ENCODE measurements at places on chromosomes 4 and X. TPM values are rescaled to one million over a fixed set of nuclear protein-coding genes. Genes with fewer than 3 reads are reported as not detected.

Gene TNIP3
- not detected for total RNA-seq

Gene TBC1D8B
- 5.8 TPM for total RNA-seq

DNA sequence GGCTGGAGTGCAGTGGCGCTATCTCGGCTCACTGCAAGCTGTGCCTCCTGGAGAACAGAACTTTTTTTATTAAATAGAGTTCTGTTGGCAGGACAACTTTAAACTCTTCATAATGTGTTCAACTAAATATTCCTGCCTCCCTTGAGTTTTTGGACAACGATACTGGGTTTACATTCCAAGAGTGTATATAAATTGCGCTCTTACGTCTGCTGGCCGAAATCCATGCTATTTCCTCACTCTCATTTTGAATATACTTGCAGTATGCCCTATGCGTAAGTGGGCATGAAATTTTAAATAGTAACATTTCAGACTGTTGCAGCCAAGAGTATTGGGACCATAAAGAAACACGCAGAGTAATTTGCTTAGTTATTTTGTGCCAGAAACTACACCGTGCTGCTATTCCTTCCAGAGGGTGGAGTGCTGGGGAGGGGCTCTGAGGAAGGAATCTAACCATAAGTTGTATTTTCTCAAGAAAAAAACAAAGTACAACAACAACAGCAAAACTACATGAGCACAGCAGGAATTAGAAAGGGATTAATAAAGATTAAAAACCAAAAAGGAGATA lies 480.0 kb downstream of the NLGN4X start:
- H3K27me3 ChIP-seq: no peaks in the 10 kb centered on the region
- no peak overlapping the region for H3K4me3 ChIP-seq
- H3K27ac ChIP-seq: no peak overlapping the region
- H3K4me1 ChIP-seq: no peaks in the 10 kb centered on the region
- no peaks in the 10 kb centered on the region for H3K36me3 ChIP-seq

DNA sequence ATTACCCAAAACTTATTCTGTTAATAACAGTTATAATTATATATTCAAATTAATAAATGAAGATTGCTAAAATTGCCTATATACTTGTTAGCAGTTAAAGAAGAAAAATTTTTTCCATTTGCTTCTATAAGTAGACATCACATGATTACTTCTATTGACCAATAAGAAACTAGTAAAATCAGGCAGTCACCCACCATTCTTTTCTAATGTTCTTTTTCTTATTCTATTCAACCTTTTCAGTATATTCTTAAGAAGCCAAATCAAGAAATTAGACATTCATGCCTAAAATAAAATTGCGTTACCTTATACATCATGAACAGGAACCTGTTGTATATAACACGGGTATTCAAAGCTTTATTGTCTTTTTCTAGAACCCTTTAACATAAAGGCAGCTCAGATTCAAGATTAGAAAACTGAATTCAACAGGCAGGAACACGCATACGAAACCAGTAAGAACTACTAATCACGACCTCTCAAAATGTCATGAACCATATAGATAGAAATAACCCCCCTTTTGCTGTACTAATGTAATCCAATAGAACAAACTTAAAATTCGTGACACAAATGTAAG lies 568.1 kb upstream of the DIPK2B start:
- no peak overlapping the region for H3K4me3 ChIP-seq
- H3K36me3 ChIP-seq: peaks cover 3% of the 10 kb centered on the region
- DNase-seq: no peak
- no peaks in the 10 kb centered on the region for H3K27me3 ChIP-seq

GRCh38 chr4:185201977-185202962 lies 1.5 kb downstream of the CFAP97 start:
- DNase-seq: no peak
- peak overlapping the region; percentile 69 for H3K27ac ChIP-seq
- H3K4me3 ChIP-seq: peak overlapping the region; percentile 93
- H3K27me3 ChIP-seq: peaks cover 26% of the 10 kb centered on the region
- peaks cover 3% of the 10 kb centered on the region for H3K36me3 ChIP-seq
- peaks cover 32% of the 10 kb centered on the region for H3K4me1 ChIP-seq

GRCh38 chrX:15856222-15856587 lies 1.6 kb upstream of the AP1S2 start:
- no peak overlapping the region for H3K27ac ChIP-seq
- H3K4me3 ChIP-seq: peak overlapping the region; percentile 86
- peaks cover 19% of the 10 kb centered on the region for H3K36me3 ChIP-seq

Gene PCDH10
- total RNA-seq: 13.9 TPM

GRCh38 chr4:185950891-185951290 lies 118.1 kb upstream of the TLR3 start:
- H3K4me1 ChIP-seq: peaks cover 16% of the 10 kb centered on the region
- no peak for DNase-seq
- H3K27ac ChIP-seq: no peak overlapping the region
- H3K27me3 ChIP-seq: no peaks in the 10 kb centered on the region
- H3K4me3 ChIP-seq: no peak overlapping the region
- H3K36me3 ChIP-seq: no peaks in the 10 kb centered on the region

DNA sequence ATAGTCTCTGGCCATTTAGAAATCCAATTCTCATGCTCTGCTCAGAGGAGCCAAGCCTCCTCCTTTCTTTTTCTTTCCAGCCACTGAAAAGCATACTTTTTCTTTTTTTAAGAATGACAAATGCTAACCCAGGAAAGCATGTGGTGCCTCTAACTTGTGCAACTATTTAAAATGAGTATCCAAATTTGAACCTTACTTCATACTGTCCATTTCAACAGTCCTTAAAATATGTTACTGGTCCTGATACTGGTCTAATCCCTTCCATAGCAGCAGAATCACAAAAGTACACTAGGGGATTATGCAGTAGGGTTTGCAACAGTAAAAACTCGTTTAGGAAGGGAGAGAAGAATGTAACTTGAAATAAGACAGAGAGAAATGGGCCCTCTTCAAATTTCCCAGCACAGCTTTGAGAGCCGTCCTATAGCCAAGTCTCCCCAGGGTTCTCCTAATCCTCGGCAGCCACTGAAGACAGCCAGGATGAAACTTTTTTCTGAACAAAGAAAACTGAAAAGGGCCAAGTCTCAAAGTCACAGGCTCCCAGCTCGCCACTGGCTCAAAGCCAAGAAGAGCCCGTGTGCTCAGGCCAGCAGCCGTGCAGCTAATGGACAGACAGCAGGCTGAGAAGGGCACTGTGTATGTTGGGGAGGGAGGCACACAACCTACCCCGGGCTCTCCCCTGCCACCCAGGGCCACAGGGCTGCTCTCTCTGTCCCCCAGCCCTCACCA lies 39.5 kb downstream of the GPC4 start:
- H3K27me3 ChIP-seq: no peaks in the 10 kb centered on the region
- DNase-seq: no peak
- H3K27ac ChIP-seq: peak overlapping the region; percentile 90
- 0 out of 2 replicates have a peak, but pooled peaks cover 3% of the 10 kb centered on the region for H3K36me3 ChIP-seq
- H3K4me1 ChIP-seq: peaks cover 81% of the 10 kb centered on the region

Gene MAGEA11
- total RNA-seq: not detected

DNA sequence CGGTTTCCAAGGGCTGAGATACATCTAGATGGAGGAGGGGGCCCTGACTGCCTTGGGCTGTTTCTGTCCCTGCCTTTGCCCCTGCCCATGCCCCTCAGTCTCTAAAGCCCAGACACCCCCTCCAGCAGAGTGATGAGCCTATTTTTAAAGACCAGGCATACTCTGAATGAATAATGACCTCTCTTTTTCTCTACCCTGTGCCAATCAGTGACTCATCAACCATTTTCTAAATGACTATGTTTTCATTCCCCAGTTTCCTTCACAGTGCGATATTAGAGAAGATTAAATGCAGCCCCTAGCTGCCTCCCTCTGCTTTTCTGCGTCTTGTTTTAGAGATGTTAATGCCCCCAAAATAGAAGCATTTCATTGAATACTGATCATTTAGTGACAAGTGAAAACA lies 15.5 kb upstream of the NHS start:
- no peaks in the 10 kb centered on the region for H3K27me3 ChIP-seq
- H3K36me3 ChIP-seq: no peaks in the 10 kb centered on the region
- DNase-seq: no peak
- H3K4me3 ChIP-seq: no peak overlapping the region
- no peaks in the 10 kb centered on the region for H3K4me1 ChIP-seq

Gene UGT2A1
- 0.34 TPM for total RNA-seq

- H3K4me3 ChIP-seq: no peak overlapping the region
- H3K4me1 ChIP-seq: peaks cover 2% of the 10 kb centered on the region
- H3K27me3 ChIP-seq: no peaks in the 10 kb centered on the region
- H3K27ac ChIP-seq: no peak overlapping the region
- no peaks in the 10 kb centered on the region for H3K36me3 ChIP-seq
Measured at GRCh38 chr4:167642250-167642649, 408.0 kb upstream of the SPOCK3 start.

Gene MAGEA1
- not detected for total RNA-seq

DNA sequence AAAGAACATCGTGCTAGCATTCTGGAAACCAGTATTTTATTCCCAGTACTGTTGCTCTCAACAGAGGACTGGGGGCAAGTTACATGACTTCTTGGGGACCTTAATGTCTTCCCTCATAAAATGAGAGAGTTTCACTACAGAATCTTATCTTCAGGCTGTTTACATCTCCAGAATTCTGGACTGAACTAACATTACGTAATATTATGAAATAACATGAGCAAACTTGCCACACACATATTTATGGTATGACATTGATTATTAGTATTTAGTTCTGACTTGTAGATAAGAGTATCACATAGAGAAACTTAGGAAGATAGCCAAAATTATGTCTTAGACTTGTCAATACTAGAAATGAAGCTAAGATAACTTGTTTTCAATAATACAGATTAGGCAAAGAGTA lies 68.0 kb downstream of the NFKB1 start:
- H3K36me3 ChIP-seq: peaks cover 5% of the 10 kb centered on the region
- DNase-seq: no peak
- H3K4me1 ChIP-seq: no peaks in the 10 kb centered on the region
- H3K27ac ChIP-seq: no peak overlapping the region
- H3K27me3 ChIP-seq: no peaks in the 10 kb centered on the region

DNA sequence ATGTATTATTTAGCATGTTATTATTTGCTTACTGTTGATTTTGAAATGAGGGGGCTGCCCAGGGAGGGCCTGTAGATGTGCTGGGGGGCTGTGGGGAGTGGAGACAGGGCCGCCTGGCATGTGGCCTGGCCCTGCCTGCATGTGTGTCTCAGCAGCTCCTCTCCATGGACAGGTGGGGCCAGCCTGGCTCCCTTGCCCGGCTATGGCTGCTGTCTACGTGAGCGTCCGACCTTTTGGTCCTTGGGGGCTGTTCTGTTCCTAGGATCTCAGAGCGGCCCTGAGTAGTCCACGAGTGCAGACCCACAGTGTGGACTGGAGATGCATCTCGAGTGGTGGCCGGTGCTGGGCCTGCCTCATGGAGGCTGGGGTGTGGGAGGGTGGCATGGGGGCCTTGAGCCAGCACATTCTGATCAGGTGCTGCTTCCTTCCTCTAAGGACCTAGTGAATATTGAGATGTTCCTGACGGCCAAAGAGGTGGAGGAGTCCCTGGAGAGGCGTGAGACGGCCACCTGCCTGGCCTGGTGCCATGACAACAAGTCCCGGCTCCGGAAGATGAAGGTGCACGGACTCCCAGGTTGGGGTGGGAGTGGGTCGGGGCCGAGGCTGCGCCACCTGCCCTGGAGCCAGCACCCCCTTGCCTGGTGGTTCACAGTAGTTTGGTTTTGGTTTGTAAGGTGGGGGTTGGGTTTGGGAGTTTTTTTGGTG lies 24.9 kb upstream of the UVSSA start:
- no peak for DNase-seq
- H3K4me1 ChIP-seq: no peaks in the 10 kb centered on the region
- H3K36me3 ChIP-seq: peaks cover 30% of the 10 kb centered on the region
- H3K27me3 ChIP-seq: no peaks in the 10 kb centered on the region
- no peak overlapping the region for H3K4me3 ChIP-seq
- no peak overlapping the region for H3K27ac ChIP-seq

DNA sequence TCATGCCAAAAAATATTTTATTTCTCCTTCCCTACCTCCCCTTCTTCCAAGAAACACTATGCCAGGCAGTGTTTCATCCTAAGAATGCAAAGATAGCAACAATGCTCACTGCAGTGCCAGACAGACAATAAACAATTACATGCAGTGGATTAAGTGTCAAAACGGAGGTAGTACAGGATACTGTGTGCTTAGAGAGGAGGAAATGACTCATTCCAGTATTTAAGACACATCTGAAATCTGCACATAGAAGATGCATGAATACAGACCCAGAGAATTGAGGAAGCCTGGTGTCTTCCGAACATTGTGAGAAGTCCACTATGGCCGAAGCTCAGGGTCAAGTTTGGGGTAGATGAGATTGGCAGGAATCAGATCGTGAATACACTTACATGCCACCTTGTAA lies 326.4 kb downstream of the PPP3CA start:
- H3K4me1 ChIP-seq: peaks cover 38% of the 10 kb centered on the region
- H3K4me3 ChIP-seq: no peak overlapping the region
- H3K27ac ChIP-seq: 0 out of 2 replicates have a peak overlapping the region, but pooled peaks have one; percentile 64
- peaks cover 6% of the 10 kb centered on the region for H3K36me3 ChIP-seq
- H3K27me3 ChIP-seq: no peaks in the 10 kb centered on the region

Gene RAB33A
- 3.0 TPM for total RNA-seq

Gene OTOP1
- total RNA-seq: not detected

Gene KDR
- 87.2 TPM for total RNA-seq

DNA sequence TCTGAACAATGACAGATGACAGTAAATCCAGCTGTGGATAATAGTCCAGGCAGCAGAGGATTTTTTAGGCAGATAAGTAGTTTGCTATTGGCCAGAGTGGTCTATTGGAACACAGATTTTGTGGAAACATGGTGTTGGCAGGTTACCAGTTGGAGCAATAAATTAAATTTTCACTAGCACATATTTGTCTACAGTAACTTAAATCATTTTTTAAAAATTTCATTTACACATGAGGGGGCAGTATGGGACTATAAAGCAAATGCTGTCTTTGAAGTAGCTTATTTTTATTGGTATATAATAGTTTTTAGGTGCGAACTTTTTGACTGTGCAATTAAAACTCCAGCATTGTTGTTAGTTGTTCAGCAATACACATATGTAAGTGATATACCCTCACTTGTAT lies 289.8 kb downstream of the ARHGAP10 start:
- H3K27ac ChIP-seq: no peak overlapping the region
- peaks cover 12% of the 10 kb centered on the region for H3K4me1 ChIP-seq
- no peak for DNase-seq
- H3K4me3 ChIP-seq: no peak overlapping the region
- no peaks in the 10 kb centered on the region for H3K27me3 ChIP-seq

DNA sequence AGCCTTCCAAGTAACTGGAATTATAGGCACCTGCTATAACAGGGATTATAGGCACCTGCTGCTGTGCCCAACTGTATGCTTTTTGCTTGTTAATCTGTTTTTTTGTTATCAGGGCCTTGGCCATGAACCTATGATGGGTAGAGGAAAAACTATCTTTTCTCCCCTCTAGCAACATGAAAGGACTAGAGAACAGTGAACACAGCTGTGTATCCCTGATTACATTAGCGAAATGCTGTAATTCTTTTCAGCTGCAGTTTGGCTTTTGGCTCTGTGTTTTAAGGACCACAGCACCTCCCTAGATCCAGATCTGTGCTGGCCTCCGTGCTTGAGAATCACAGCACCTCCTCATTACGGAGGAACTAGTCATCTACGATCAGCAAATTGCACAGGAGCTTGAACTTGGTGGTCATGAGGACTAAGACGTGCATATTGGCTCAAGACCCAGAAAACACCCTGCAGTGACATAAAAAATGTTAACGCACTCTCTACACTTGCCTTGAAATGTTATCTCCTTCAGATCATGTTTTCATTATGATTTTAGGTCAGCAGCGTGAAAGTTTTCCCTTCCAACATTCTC lies 57.7 kb upstream of the S100G start:
- H3K27ac ChIP-seq: peak overlapping the region; percentile 58
- no peak overlapping the region for H3K4me3 ChIP-seq
- no peak for DNase-seq
- H3K27me3 ChIP-seq: no peaks in the 10 kb centered on the region
- H3K36me3 ChIP-seq: peaks cover 41% of the 10 kb centered on the region

GRCh38 chrX:122218666-122219065 lies 965.4 kb upstream of the GRIA3 start:
- DNase-seq: no peak
- no peak overlapping the region for H3K4me3 ChIP-seq
- no peaks in the 10 kb centered on the region for H3K27me3 ChIP-seq
- H3K27ac ChIP-seq: no peak overlapping the region
- peaks cover 38% of the 10 kb centered on the region for H3K4me1 ChIP-seq

Gene PLXNA3
- 31.4 TPM for total RNA-seq

Gene STBD1
- total RNA-seq: 2.0 TPM

Measured in WTC11 (cell line).